T-cell (primary cell): ENCODE measurements at places on chromosomes 4 and X.

- DNase-seq, result no peak
- H3K27me3 ChIP-seq, result no peaks in the 10 kb centered on the region
- no peaks in the 10 kb centered on the region for H3K36me3 ChIP-seq
- no peak overlapping the region for H3K4me3 ChIP-seq
These were observed 122.9 kb downstream of the LDB2 start for GRCh38 chr4:16775411-16776154.

DNA sequence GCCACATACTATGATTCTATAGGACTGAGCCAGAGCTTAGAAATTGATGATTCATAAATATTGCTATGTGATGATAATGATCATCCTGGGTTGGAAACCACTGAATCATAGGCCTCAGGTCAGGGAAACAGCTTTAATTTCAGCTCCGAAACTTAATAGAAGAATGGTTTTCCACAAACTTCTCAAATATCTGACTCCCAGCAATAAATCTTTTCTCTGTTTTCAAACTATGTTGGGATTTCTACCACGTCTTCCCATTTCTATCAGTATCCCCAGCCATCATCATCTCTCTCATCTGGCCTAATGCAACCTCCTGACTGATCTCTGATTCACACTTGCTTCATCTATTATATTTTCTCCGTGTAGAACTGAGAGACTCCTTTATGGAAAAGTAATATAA, 521.8 kb upstream of the AGA start:
- H3K4me3 ChIP-seq, result no peak overlapping the region
- no peaks in the 10 kb centered on the region for H3K27me3 ChIP-seq
- H3K4me1 ChIP-seq, result no peaks in the 10 kb centered on the region
- no peak for DNase-seq

DNA sequence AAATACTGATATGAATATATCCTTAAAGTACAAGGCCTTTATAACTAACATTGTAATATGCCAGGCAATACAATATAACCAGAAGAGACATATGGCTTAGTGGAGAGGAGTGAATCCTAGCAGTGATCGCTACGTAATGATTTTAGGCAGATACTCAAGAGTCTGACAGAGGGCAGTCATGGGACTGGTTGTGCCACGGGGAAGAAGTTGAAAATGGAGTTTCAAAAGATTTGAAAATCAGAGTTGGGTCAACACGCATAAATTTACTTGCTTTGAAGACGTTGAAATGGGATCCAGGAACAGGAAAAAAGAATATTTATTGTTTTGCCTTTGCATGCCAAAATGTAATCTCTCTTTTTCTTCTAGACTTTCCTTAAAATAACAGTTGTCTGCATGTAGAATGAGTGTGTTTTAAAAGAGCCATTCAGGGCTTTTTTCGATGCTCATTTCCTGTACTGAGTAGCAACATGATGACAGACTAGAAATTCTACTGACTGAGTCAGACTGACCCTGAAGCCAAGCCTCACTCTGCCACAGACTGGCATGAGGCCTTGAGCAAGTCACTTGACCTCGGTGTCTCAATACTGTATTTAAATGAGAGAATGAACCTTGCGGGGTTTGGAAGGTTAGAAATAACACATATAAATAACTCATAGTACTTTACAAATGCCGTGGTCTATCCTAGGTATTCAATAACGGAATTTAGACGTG, 8.1 kb upstream of the SMS start:
- H3K4me3 ChIP-seq, result no peak overlapping the region
- no peaks in the 10 kb centered on the region for H3K27me3 ChIP-seq
- H3K4me1 ChIP-seq, result no peaks in the 10 kb centered on the region
- DNase-seq, result no peak
- no peaks in the 10 kb centered on the region for H3K36me3 ChIP-seq

DNA sequence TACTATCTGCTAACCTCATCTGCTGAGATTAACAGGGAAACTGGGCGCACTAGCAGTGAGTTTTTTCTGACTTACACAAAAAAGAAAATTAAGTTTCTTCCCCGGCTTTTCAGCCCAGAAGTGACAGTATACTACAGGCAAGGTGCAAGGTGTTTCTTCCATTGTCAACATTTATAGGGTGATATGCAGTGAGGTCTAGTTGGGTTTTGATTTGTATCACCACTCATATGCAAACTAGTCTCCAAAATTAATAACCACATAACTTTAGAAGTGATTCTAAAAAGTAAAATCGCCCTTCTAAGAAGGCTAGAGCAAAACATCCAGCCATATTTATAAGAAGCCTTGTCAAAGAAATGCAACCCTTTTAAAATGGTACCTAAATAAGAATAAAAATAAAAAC, 640.1 kb downstream of the ARAP2 start:
- no peaks in the 10 kb centered on the region for H3K4me1 ChIP-seq
- DNase-seq, result no peak
- H3K36me3 ChIP-seq, result no peaks in the 10 kb centered on the region
- H3K4me3 ChIP-seq, result no peak overlapping the region

DNA sequence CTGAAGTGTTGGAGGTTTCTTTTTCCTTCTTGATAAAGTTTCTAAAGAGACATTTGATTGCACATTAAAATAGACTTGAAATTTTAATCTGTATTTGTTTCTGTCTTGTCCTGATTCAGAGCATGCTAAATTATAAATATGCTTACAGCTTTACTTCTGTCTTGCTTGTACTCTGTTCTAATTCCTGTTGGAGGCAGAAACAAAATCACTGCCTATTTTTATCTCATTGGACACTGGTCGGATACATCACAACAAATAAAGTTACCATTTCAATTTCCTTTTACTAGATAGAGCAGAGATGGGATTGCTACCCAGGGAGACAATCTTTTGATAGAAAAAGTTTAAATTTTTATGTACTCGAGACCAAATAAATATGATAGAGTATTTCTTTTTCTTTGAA, 6.9 kb downstream of the ANK2 start:
- no peak overlapping the region for H3K4me3 ChIP-seq
- H3K27me3 ChIP-seq, result no peaks in the 10 kb centered on the region
- no peaks in the 10 kb centered on the region for H3K36me3 ChIP-seq
- no peak for DNase-seq
- no peaks in the 10 kb centered on the region for H3K4me1 ChIP-seq
- H3K27ac ChIP-seq, result no peak overlapping the region

- H3K4me1 ChIP-seq, result peaks cover 8% of the 10 kb centered on the region
- peaks cover 8% of the 10 kb centered on the region for H3K36me3 ChIP-seq
- H3K4me3 ChIP-seq, result no peak overlapping the region
- H3K27me3 ChIP-seq, result no peaks in the 10 kb centered on the region
- no peak for DNase-seq
These were observed 15.3 kb downstream of the COQ2 start for GRCh38 chr4:83269256-83269655.

- DNase-seq, result no peak
- H3K4me3 ChIP-seq, result no peak overlapping the region
- no peaks in the 10 kb centered on the region for H3K36me3 ChIP-seq
These were observed 124.2 kb downstream of the C4orf51 start for GRCh38 chr4:145804116-145804515.

GRCh38 chr4:51942108-51942832, 77.9 kb downstream of the LRRC66 start:
- no peaks in the 10 kb centered on the region for H3K36me3 ChIP-seq
- H3K4me1 ChIP-seq, result no peaks in the 10 kb centered on the region
- H3K27ac ChIP-seq, result no peak overlapping the region
- H3K27me3 ChIP-seq, result peaks cover 4% of the 10 kb centered on the region

DNA sequence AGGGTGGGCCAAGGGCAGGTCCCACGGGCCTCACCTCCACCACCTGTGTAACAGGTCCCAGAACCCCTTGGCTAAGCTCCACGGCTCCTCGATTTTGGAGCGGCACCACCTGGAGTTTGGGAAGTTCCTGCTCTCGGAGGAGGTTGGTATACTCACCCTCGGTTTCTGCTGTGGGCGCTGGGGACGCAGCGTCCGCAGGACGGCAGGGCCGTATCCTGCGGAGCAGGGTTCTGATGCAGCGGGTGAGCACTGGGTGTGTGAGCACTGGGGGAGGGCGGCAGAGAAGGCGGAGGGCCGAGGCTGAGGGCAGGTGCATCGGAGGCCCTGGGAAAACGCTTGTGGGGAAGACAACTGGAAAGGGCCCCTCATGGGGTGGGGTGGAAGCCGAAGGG, 11.0 kb downstream of the ATP5ME start:
- peak overlapping the region; percentile 71 for H3K27ac ChIP-seq
- H3K4me1 ChIP-seq, result no peaks in the 10 kb centered on the region
- no peaks in the 10 kb centered on the region for H3K36me3 ChIP-seq
- H3K27me3 ChIP-seq, result no peaks in the 10 kb centered on the region
- peak overlapping the region; percentile 76 for H3K4me3 ChIP-seq
- no peak for DNase-seq

GRCh38 chrX:80807606-80807991, 2.1 kb downstream of the BRWD3 start:
- peak overlapping the region; percentile 88 for H3K27ac ChIP-seq
- H3K4me1 ChIP-seq, result peaks cover 16% of the 10 kb centered on the region
- no peaks in the 10 kb centered on the region for H3K36me3 ChIP-seq
- peak overlapping the region; percentile 92 for H3K4me3 ChIP-seq
- DNase-seq, result no peak
- H3K27me3 ChIP-seq, result no peaks in the 10 kb centered on the region

DNA sequence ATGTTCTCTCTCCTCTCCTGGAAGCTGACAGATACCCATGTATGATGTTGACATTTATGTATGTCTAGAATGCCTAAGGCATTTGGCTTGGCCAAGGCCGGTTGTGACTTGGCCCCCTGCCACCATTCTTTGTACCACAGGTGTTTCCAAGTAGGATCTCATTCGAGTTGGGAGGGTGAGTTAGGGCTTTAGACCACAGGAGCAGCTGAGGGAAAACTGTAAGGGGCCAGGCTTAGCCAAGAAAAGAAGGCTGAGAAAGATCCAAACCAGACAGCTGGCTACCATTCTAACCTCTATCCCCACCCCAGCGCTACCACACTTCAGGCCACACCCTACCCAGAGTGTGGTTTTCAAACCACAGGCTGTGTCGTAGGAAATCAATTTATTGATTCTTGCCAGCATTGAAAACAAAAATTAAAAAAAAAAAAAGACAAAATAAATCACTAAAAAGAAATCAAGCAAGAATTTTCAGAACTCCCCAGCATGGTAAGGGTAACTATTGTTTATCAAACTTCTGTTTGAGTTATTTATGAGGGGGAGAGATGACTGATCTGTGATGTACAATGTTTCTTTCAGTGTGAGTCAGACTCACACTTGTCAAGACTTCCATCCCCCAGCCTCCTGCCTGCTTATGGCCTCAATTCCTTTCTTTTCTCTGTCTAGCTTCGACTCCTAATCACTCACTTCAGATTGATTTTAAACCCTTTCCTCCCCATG, 9.9 kb downstream of the TMSB4X start:
- H3K27me3 ChIP-seq, result no peaks in the 10 kb centered on the region
- H3K27ac ChIP-seq, result peak overlapping the region; percentile 78
- no peak for DNase-seq
- H3K4me1 ChIP-seq, result peaks cover 69% of the 10 kb centered on the region
- H3K36me3 ChIP-seq, result no peaks in the 10 kb centered on the region

GRCh38 chrX:21831496-21831895, 7.9 kb upstream of the MBTPS2 start:
- no peak overlapping the region for H3K4me3 ChIP-seq
- no peaks in the 10 kb centered on the region for H3K36me3 ChIP-seq
- H3K4me1 ChIP-seq, result no peaks in the 10 kb centered on the region
- no peak overlapping the region for H3K27ac ChIP-seq
- DNase-seq, result no peak

GRCh38 chr4:86272669-86273068, 87.2 kb downstream of the MAPK10 start:
- H3K27me3 ChIP-seq, result no peaks in the 10 kb centered on the region
- H3K4me1 ChIP-seq, result no peaks in the 10 kb centered on the region
- no peaks in the 10 kb centered on the region for H3K36me3 ChIP-seq
- no peak for DNase-seq
- H3K27ac ChIP-seq, result no peak overlapping the region

- peaks cover 32% of the 10 kb centered on the region for H3K4me1 ChIP-seq
- no peak overlapping the region for H3K27ac ChIP-seq
- H3K36me3 ChIP-seq, result no peaks in the 10 kb centered on the region
- no peak overlapping the region for H3K4me3 ChIP-seq
- H3K27me3 ChIP-seq, result no peaks in the 10 kb centered on the region
These were observed 45.7 kb downstream of the ATP10D start for GRCh38 chr4:47530801-47531200.

DNA sequence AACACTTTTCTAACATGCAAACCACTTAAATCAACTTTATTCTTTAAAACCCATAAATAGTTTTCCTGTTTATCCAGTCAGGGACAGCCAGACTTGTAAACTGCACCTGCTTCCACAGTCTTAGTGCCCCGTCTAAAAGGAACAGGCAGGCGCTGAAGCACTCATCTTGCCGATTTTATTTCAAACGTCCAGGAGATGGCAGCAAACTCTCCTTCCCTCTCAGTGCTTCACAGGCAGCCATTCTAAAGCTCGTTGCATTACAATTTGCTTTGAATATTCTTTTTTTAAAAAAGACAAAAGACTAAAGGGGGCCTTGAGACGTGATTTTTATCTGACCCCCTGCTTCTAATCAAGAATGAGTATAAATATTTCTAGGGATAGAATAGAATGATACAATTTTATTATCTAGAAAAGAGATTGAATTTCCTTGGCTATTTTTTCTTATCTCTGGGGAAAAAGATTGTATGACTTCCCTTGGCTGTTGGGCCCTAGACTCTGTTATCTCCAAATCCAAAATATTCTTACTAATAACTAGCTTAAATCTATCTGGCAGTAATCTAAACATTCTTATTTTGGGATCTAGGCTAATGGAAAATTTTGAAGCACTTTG, 93.6 kb upstream of the MYOZ2 start:
- H3K36me3 ChIP-seq, result no peaks in the 10 kb centered on the region
- no peaks in the 10 kb centered on the region for H3K27me3 ChIP-seq
- no peak overlapping the region for H3K27ac ChIP-seq
- H3K4me3 ChIP-seq, result no peak overlapping the region
- peak; percentile 36 for DNase-seq
- no peaks in the 10 kb centered on the region for H3K4me1 ChIP-seq

GRCh38 chrX:153365670-153366069, 31.7 kb downstream of the ZNF275 start:
- DNase-seq, result no peak
- H3K27me3 ChIP-seq, result no peaks in the 10 kb centered on the region
- H3K4me3 ChIP-seq, result no peak overlapping the region
- no peak overlapping the region for H3K27ac ChIP-seq
- no peaks in the 10 kb centered on the region for H3K36me3 ChIP-seq
- H3K4me1 ChIP-seq, result no peaks in the 10 kb centered on the region

GRCh38 chr4:155974476-155974749, 20.7 kb upstream of the CTSO start:
- H3K27ac ChIP-seq, result no peak overlapping the region
- H3K27me3 ChIP-seq, result no peaks in the 10 kb centered on the region
- DNase-seq, result no peak
- no peaks in the 10 kb centered on the region for H3K36me3 ChIP-seq
